ENCODE measurements at places on chromosomes 7 and 10.

GRCh38 chr7:139560199-139560598 lies 36.7 kb downstream of the CLEC2L start:
- no peak for DNase-seq

GRCh38 chr10:47192273-47192672 lies 107.7 kb upstream of the GDF10 start:
- DNase-seq = no peak

DNA sequence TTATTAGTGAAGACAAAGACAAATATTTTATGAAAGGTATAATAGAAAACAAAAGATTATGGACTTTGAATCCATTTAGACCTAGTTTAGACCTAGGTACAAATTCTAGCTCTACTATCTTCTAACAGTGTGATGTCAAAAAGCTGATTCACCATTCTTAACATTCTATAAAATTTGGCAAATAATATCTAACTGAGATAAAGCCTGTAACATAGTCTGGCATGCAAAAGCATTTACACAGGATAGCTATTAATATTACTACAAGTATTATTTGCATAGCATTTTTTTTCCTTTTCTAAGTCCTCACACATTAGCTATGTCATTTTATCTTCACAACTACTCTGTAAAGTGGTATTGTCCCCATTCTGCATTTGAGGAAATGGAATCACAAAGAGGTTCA lies 179.6 kb upstream of the LRRTM3 start:
- no peak for DNase-seq

DNA sequence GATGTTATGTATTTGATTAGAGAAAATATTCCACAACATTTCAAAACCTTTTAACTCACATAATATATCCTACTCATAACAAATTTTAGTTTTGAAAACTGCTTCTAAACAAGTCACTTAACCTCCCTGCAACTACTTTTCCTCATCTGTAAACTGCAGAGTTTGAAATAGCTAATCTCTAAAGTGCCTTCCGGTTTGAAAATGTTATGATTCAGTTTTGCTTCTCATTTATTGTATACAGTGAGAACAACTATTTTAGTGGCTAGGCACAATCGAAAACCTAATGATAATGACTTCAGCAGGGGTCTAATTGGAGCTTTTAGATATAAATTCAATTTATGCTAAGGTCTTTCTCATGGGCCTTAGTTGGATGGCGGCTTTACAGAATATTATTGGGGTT lies 30.7 kb upstream of the TEX47 start:
- DNase-seq = no peak

DNA sequence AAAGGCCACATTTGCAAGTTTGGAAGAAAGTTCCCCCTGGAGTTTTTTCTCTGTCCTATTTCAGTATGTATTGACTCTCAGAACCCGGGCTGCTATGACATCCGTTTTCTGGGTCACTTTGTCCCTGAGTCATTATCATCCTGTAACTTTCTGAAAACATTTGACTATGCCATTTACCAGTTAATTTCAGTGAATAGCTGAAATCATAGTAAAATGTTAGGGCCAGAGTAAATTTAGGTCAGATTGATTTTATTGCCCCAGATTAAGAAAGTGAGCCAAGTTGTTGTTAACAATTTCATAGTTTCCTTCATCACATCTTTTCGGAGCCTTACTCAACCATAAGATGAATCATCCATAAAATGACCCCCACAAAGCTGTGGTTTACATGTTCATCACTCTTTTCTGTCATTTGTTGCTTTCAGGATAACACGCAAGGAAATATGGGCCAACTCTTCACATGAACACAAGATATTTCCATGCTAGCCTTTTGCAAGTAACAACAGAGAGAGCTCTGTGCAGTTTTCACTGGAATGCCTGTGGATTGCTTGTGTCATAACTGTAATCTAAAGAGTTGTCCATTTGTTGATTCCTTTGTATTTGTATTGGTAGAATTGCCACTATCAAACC lies 3.9 kb upstream of the MACC1 start:
- DNase-seq = no peak

DNA sequence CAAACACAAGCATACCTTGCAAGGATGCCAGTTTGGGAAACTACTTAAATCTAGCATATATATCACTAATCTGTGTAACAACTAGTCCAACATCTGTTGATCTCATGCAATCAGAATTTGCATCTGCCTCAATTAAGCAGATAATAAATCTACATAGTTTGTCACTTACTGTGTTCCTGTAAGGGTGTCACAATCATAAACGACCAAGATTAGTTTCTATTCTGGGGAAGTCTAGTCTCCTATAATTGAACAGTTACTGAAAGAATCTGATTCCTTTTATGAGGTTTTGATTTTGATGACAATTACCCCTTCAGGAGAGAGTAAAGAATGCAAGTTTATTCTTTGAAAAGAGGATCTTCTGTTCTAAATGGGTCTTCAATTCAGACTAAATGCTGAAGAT lies 85.5 kb upstream of the LRRN3 start:
- no peak for DNase-seq

- DNase-seq = peak; percentile 74
Observed at GRCh38 chr7:127708788-127709187, 56.8 kb downstream of the SND1 start.

DNA sequence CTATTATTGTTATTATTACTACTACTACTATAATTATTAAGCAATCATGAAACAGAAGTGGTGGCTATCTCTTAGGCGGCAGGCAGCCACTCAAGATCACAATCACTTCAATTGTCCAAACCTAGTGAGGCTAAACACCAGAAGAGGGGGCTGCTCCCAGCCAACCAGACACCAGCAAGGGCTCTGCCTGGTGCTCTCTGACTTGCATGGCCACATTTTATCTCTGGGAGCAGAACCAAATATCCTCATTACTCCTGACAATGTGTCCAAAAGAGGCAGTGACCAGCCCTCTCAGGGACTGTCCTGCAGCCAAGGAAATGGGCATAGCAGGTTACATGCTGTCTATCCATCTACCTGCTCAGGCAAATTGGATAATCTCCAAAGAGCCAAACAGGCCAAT lies 187.4 kb upstream of the PDE1C start:
- DNase-seq = no peak

GRCh38 chr10:55500931-55501559 lies 700.0 kb upstream of the PCDH15 start:
- DNase-seq = no peak

DNA sequence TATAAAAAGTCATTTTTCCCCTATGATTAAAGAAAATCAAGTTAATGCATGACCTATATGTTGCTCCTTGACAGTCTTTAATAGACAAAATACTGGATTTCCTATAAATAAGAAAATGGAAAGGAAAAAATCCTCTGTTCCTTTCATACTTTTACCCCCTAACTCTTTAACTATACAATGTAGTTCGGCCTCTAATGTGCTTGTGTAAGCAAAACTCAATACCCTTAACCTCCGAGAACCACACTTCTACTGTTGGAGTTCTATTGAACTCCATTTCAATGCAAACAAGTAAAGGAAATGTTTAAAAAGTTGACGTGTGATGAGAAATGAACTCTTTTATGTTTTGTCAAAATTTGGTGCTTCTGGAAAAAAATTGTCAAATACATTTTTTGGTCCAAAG lies 36.0 kb downstream of the HDAC9 start:
- no peak for DNase-seq

GRCh38 chr7:17598846-17599245 lies 300.4 kb downstream of the AHR start:
- DNase-seq = no peak

GRCh38 chr7:80942261-80943041 lies 23.6 kb upstream of the SEMA3C start:
- no peak for DNase-seq

DNA sequence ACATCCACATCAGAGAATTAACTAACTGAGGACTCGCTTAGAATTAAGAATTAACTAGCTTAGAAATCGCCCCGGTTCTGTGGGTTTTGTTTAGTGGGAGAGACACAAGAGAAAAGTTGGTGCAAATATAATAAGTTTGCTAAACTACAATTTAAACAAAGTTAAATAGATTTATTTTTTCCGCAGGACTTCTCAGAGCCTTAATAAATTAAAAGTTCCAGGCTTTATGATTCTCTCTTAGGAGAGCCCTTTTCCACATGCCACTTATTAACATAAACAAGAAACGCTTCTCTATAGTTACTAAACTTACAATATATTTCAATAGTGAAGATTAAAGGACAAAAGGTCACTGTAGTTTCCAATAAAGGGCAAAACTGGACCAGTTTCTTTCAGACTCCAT lies 100.0 kb downstream of the SLC25A13 start:
- DNase-seq = no peak

DNA sequence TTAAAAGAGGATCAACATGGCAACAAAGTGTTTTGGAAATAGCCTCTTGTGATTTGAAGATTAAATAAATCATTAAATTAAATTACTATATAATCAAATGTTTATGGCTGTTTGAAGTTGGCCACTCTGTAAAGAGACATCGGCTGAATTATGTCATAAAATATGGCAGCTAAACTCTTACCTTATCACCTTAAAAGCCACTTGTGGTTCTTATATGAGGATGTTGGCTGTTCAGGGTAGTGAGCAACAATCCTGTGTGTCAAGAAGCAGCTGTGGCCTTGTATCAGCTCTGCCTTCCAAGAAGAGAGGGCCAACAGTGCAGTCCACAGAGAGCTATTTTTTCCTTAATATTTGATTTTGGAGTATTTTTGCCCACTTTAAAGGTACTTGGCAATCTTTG lies 113.4 kb upstream of the CDK6 start:
- DNase-seq = no peak

DNA sequence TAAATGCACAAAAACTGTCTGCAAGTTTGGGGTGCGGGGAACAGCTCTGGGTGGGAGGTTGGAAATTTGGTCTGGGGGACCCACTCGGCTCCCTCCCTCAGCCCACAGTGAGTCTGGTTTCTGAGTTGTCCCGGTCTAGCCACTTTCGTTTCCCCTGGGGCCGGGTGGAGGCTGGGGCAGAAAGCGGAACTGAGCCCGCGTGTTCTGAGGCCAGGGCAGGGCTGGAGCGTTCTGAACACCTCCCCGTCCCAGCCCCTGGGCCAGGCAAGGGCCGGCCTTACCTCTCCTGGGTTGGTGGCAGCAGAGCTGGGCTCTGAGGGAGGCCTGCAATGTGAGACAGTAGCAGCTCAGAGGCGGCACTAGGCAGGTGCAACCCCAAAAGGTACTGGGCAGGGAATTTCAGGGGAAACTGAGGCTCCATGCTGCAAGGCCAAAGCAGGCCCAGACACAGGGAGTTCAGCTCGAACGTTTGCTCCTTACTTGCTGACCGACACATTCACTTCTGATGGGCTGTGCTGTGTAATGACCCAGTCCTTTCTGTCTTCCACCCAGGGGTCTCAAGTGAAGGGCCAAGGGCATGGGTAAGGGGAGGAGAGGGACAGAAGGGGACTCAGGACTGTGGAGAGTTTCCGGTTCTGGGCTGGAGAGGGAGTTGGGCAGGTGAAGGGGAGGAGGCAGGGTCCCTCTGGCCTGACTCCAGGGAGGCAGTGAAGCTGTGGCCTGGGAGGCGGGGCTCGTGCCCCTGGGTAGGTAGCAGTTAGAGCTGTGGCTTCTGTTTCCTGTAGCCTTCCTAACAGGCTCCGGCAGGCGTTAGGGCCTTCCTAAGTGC lies 3.0 kb downstream of the IRF5 start:
- peak; percentile 34 for DNase-seq

- no peak for DNase-seq
Observed at GRCh38 chr7:23216021-23216420, 30.6 kb upstream of the GPNMB start.

DNA sequence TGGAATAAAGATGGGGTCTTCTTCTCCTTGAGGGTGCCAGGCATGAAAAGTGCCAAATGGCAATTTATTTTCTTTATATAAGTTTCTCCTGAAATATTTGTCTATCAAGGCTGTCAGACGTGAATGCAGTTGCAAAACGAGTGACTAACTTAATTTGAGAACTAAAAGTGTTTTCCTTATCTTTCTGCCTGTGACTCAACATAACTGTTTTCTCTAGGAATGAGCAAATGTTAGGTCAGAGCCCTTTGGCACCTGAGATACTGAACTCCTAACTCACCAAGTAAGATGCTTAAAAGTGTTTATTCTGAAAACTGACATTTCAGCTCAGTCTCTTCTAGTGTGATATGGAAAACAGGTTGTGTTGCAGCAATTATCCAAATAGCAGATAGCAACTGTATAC lies 197.0 kb downstream of the STK31 start:
- no peak for DNase-seq

DNA sequence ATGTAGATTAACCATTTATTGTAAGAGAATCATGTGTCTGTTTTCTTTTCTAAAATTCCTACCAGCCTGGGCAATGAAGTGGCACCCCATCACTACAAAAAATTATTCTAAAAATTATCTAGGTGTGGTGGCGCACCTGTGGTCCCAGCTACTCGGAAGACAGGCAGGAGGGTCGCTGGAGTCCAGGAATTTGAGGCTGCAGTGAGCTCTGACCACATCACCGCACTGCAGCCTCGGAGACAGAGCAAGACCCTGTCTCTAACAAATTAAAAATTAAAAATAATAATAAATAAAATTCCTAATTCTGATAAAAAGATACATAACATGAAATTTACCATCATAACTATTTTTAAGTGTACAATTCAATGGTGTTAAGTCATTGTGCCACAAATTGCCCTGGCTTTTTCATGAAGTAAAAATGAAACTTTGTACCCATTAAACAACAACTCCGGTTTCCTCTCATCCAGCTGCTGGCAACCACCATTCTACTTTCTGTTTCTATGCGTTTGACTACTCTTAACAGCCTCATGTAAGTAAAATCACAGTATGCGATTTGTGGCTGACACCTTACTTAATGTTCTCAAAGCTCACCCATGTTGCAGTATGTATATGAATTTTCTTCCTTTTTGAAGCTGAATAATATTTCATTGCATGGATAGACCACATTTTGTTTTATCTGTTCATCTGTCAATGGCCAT lies 20.6 kb upstream of the USP6NL start:
- peak; percentile 39 for DNase-seq
